ENCODE measurements at places on chromosomes 5 and 9.

DNA sequence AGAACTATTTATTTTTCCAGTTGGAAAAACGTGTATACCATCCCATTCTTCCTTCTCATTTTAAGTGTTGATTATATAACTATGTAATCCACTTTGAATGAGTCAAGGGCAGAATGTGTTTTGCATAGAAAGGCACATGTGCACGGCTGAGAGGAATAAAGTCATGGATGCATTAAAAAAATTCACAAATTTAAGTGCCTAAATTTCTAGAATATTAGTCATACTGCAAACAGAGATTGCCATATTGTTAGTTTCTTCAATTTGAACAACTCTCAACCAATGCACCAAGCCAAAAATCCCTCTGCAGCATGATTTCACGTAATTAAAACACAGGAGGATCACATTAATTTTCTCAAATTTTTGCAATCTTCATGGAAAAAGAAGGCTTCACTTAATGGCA is 166.3 kb downstream of the MPDZ start:
- no peak for DNase-seq

GRCh38 chr5:155278532-155278931 is 265.0 kb downstream of the KIF4B start:
- no peak for DNase-seq

- DNase-seq: no peak
These were observed 26.0 kb downstream of the ZCCHC7 start for GRCh38 chr9:37146410-37146809.

GRCh38 chr5:19193631-19194030 is 794.4 kb downstream of the CDH18 start:
- no peak for DNase-seq

DNA sequence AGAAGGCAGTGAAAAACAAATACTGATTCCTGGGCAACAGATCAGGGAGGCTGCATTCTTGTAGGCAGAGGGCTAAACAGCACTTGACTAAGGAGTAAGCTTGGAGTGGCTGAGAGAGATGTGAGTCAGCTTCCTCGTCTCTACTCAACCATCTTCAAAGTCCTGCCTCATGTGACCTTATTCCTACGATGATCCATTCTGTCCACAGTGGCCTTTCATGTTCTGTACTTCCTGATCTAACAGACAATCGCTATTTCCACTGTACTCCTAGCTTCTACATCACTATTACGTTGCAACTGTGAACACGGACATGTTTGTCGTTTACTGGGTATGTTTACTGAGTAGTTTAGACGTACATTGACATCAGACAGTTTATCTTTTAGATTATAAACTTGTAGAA is 365.4 kb downstream of the ARL15 start:
- no peak for DNase-seq

DNA sequence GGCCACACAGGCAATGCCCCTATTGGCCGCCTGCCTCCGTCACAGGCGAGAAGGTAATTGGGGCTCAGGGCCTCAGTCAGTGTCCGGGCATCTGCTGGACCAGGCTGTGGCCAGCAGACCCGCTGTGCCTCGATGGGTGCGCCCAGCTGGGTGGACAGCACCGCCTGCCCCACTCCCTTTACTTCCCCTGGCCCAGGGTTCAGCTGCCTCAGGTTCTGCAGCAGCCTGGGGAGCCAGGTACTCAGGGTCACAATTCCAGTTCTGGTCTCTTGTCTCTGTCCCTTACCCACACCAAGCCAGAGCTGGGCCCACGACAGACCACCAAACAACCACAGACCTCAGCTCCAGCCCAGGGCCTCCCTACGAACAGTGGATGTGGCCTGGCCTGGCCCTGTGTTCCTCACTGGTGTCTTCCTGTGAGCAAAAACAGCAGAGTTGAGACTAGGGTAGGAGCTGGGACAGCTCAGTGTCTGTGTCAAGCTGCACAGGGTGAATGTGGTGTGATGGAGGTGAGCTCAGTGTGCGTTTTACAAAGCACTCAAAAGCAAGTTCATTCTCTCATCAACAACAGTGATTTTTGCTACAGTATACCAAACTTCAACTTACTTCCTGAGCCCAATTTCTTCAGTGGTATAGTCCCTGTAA is 33.4 kb upstream of the SUSD3 start:
- DNase-seq: no peak

DNA sequence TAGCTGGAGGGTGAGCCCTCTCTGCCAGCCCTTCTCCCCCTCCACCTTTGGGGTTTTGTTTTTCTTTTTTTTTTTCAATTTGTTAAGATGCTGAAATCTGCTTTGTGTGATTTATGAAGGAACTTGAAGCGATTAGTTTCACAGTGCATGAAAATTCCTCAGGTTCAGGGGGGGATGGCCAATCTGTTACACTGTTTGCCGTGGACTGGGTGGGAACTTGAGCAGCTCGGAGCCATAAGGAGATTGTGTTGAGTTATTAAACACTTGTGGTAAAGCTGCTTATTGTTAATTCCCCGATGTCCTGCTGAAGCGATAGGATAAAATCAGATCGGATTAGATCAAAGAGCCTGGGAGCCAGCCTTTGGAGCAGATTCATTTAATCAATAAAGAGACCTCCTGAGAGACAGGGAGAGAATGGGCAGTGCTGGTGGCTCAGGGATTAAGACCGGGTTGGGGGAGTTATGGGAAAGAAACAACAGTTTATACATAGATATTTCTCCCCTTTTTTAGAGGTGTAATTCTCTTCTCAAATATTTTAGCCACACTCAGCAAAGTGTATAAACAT is 105.8 kb upstream of the SPATA31D4 start:
- no peak for DNase-seq

DNA sequence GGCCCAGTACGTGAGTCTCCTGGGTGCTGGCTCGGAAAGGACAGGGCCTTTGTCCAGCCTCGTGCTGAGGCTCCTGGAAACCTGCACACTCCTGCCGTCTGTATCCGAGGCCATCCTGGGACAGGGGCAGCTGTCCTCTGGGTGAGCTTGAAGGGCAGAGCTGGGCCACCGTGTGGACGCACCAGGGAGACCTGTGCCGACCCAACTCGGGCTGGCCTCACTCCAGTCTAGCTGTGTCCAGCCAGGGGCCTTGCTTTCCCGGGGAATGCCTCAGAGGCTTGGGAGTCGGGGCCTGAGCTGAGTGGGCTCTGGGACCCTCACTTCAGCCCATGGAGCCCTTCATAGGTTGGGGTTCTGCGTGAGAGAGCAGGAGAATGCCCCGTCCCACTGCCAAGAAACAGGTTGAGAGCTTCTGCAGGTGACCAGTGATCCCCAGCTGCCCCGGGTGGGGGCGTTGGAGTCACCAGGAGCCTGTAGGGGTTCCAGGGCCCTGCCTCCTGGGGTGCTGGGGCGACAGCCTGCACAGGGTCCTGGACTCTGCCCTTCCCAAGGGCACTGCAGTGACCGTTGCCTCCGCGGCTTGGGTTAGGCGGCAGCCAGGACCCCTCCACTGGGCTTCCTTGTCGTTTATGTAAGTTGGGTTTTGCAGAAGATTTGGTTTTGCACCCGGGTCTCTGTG is 60.1 kb downstream of the COL5A1 start:
- no peak for DNase-seq

DNA sequence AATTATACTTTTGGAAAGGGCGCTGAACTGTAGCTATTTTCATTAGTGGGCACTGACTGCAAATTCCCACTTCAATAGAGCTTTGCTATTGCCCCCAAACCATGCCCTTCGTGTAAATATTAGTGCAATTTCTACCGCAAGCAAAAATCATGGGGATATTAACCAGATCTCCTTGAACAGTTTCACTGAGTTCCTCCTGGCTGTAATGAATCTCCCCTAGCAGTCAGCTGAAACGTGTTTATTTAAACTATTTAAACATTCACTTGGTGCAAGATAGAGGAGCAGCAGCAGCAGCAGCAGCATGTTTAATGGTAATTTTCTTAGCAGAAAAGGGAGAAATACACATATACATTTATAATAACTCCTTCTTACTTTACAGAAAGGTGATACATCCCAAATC is 54.4 kb downstream of the ARRDC3 start:
- no peak for DNase-seq

DNA sequence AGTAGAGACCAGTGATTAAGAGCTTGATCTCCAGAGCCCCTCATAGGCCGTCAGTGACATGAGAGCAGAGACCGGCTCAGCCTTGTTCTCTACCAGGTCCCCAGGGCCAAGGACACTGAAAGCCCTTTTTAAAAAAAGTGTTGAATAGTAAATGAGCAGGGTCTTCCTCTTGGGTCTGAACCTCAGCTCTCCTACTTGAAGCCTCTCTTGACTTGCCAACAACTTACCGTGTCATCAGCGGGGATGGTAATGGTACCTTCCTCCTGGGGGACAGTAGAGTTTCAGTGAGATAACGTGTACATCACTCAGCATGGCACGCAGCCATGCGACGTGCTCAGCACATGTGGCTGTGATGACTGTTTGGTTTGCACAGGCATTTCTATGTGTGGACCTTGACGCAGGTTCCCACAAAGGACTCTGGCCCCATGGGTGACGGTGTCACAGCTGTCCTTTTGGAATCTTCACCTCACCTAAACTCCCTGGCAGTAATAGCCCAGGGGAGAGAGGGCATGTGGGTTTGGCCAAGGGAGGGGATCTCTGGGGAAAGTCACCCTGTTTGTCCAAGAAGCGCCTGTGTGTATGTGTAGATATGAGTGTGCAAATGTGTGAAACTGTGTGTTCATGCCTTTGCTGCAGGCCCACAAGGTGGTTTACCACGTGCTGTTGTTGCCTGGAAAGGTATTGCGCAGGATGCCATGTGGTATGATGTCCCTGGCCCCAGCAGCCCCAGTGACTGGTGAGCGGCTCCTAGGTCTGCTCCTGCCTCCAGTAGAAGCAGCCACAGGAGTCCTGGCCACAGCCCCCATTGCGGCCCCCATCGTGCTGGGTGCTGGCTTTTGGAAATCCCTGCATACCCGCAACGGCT is 18.7 kb downstream of the ERGIC1 start:
- DNase-seq: no peak

- no peak for DNase-seq
These were observed 9.2 kb upstream of the LCN15 start for GRCh38 chr9:136773386-136774044.

DNA sequence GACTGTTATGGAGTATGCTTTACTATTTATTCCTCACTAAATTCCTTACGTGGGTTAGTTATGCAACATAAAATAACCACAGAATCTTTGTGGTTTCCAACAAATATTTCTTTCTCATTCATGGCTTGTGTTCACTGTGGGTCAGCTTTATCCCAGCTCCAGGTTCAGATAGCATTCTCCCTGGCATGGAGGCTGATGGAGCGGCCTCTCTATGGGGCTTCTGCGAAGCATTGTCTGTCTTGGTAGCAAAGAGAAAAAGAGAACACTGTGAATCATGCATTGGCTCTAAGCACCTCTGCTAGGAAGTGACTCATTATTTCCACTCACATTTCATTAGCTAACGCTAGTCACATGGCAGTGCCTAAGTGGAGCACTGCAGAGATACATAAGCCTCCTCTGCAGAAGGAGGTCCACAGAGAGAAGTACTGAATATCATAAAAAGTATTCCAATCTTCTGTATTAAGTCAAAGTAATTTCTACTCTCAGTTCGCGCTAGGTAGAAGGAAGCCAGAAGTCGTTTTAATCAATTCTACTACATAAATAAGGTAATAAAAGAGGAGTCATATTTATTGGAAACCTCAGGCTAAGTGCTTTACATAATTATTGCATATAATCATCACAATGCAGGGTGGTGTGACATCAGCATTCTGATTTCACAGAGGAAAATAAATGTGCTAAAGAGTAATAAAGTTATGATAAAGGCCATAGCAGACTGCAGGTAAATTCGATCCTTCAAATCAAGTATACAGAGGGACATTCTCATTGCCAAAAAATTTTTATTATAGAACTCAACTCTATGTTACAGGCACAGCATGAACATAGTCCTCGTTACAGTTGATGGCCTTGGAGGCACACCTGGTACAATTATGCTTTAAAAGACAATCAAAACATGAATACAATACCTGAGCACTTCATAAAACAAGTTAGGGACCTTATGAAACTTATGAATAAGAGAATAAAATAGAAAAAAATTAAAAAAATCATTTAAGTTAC is 531.1 kb downstream of the CETN3 start:
- no peak for DNase-seq

- no peak for DNase-seq
These were observed 95.0 kb downstream of the NPR3 start for GRCh38 chr5:32805971-32806638.

DNA sequence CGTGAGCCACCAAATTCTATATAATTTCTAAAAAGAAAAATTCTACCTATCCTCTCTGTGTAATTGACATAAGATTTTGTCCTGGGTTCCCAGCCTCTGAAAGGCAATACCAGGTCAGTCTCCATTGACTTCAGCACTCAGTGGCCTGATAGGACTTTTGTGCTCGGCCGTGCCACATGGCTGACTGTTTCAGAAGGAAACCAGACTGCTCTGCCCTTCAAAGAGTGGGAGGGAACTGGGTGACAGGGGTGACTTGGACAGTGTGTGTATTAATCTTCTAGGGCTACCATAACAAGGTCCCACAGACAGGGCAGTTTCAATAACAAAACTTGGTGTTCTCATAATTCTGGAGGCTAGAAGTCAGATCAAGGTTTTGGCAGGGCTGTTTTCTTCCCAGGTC is 43.0 kb downstream of the ARHGAP26 start:
- no peak for DNase-seq

GRCh38 chr9:97577051-97577450 is 56.1 kb downstream of the TSTD2 start:
- DNase-seq: no peak

- no peak for DNase-seq
These were observed 268.2 kb downstream of the MLLT3 start for GRCh38 chr9:20353931-20354652.

- DNase-seq: no peak
These were observed 43.2 kb upstream of the IL7R start for GRCh38 chr5:35813521-35813920.

DNA sequence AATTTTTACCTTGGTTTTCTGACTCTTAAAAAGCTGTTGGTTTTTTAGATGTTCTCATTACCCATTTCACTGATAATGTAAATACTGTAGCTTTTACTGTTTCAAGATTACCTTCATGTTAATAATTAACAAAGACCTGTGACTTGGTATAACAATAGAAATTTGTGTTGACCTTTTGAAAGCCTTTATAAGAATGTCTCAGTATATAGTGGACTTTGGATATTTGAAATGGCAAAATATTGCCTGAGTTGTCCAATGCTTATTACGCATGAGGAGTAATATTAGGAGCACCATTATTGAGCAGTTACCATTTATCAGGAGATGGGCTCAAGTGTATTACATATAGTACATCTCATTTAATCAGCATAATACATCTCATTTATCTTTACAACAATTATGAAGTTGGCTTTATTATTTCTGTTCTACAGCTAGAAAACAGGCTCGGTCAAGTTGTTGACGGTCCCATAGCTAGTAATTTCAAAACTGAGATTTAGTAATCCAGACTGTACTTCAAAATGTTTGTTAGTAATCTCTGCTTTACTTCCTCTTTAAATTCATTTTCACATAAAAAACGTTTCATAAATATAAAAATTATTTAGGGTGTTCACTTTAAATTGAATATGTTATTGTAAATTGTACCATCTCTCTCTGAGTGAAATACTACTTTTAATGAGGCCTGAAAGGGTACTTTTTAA is 50.7 kb upstream of the FKTN start:
- DNase-seq: no peak

DNA sequence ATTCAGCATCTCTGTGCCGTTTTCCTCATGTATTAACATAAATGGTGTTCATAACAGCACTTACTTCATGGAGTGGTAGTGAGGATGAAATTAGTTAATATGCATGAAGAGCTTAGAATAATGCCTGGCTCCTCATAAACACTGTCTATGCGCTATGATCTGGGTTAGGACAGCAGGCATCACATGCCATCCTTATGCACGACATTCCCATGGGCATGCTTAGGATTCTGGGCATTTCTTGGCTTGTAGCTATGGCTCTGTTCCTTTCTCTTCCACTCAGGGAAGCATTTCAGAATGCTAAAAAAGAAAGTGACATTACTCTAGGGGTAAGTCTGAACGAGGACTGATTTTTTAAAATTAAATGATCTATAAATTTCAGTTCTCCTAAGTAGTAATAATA is 349.8 kb downstream of the ARHGEF28 start:
- DNase-seq: no peak

All from activated CD4-positive, alpha-beta T cell treated with anti-CD3 and anti-CD28 coated beads, Interleukin-2, amount 50 U/mL, for 1 hour (primary cell).